ENCODE measurements at places on chromosomes 12 and 14.

DNA sequence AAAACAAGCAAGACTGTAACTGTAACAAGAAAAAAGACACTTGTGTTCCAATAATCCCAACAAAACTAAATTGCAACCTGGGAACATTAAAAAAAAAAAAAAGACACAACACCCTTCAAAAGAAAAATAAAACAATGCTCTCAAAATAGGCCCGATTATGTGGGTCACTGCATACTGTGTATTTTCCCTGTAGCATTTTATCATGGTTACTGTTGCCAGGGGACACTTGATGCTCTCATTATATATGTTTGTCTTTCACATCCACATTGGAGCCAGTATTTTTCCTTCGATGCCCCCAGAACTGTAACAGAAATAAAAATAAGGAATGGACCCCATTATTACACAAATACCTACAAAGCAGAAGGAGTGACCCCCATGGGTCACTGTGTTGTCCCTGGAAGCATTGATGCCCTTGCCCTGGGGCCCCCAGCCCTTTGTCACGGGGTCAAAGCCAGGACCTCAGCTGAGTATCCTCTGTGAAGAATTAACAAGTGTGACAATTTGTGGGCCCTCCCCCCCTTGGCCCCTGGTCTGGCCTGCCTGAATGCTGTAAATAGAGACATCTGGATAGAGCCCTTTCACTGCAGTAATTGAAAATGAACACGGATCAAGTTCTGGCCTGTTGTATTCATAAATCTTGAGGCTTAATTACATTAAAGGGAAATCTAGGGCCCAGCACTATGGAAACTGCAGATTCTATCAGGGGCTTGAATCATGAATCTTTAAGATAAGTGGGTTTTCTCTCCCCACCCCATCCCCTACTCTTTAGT lies 72.8 kb downstream of the C12orf42 start:
- peak; percentile 41 for DNase-seq

DNA sequence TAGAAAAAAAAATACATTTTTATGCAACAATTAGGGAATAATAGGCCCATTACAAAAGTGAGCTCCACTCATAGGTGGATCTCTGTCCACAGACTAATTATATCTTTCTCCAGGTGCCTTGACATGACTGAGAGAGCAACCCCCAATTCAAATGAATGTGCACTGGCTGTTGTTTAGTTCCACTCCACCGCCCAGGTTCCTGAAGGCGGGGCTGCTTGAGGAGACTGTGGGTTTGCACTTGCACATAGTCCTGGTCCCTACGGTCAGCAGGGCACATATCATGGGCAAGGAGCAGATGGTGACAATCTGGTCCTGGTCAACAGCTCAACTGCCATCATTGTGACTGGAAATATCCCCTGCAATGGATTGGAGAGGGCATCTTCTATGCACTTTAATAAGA lies 195.6 kb upstream of the PWP1 start:
- no peak for DNase-seq

DNA sequence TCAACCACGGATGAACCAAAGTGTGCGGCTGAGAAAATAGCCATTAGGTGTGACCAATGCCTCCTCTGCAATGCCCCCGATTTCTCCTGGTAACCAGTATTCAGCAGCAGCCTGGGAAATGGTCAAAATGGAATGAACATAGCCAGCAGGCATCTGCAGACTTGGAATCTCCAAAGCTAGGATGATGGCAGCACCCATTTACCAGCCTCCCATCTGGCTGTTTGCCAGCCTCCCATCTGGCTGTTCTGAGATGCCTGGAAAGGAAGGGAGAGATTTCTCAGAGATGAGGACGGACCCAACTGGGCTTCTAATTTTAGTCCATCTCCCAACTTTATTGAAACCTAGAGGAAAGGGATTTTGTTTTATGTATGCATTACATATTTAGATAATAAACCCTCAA lies 16.2 kb downstream of the CLMN start:
- no peak for DNase-seq

GRCh38 chr14:66015071-66015780 lies 470.9 kb upstream of the CCDC196 start:
- no peak for DNase-seq

DNA sequence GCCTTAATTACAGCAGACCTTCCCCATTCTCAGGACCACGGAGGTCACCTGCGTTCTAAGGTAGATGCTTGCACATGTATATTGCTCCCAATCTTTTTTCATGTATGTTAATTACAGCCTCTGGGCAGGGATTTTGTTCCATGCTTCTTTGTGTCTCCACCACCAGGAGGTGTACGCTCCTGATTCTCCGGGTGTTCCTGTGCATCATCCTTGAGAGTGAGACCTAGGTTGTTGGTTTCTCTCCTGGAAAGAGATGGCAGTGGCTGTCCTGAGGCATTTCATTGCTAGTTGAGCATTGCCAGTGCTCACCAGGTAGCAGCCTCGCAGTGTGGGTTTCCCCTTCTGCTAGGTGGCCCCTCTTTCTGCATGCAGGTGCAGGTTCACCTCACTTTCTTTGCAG lies 52.8 kb downstream of the KCNK13 start:
- no peak for DNase-seq

DNA sequence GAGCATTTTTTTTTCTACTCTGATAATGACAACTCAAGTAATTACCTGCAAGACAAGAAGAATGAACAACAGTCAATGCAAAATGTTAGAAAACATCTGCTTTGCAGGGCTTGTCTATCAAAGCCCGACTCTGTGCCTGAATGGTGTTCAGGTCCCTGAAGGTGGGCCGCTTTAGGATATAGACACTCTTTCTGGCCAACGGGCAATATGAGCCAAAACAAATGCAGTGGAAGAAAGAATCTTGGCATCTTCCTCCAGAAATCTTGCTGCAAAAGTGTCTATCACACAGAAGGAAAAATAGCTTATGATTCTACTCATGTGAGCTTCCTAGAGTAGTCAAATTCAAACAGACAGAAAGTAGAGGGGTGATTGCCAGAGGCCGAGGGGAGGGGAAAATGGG lies 32.7 kb downstream of the FOS start:
- no peak for DNase-seq

- DNase-seq: no peak
Observed at GRCh38 chr14:67440513-67440912, 28.5 kb upstream of the PLEK2 start.

DNA sequence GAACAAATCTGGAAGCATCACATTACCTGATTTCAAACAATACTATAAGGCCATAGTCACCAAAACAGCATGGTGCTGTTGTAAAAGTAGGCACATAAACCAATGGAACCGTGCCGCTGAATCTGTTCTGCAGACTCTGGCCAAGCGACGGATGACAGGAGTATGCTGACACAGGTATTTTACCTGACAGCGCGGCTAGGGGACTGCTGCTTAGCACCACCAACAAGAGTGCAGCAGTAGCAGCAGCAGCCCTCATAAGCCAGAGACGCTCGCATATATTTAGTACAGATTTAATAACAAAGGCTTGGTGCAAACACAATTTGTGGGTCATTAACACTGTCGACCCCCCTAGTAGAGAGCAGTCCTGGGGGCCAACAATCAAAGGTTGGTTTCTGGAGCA lies 677.6 kb upstream of the LMO3 start:
- DNase-seq: no peak

- DNase-seq: no peak
Observed at GRCh38 chr12:109770104-109770860, 56.7 kb downstream of the FAM222A start.

GRCh38 chr12:3150308-3150670 lies 73.1 kb downstream of the TSPAN9 start:
- no peak for DNase-seq

DNA sequence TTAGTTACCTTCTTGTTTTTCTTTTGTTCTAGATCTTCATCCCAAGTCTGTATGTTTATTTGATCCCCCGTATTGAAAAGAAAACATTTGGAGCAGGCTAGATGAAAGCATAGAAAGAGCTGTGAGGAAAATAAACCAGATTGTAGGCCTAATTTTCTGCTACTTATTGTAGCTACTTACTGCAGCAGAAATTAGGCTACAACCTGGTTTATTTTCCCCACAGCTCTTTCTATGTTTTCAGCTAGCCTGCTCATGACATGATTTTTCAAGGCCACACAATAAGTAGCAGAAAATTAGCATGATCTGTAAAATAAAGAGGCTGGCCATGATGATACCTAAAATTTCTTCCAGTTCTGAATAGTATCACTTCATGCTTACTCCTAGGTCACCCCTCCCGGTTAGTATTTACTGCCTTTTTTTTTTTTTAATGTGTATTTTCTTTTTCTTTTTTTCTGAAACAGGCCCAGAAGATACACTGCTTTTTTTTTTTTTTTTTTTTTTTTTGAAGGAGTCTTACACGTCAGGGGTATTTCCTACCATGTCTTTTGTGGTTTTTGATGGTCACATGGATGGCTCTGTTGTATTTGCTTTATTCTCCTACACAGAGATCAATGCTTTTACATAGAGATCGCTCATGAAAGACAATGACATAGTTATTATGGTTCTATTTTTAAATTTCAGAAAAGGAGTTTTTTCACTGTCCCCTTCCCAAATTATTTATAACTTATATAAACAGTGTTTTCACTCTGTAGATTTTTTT lies 32.3 kb downstream of the BHLHE41 start:
- DNase-seq: no peak

DNA sequence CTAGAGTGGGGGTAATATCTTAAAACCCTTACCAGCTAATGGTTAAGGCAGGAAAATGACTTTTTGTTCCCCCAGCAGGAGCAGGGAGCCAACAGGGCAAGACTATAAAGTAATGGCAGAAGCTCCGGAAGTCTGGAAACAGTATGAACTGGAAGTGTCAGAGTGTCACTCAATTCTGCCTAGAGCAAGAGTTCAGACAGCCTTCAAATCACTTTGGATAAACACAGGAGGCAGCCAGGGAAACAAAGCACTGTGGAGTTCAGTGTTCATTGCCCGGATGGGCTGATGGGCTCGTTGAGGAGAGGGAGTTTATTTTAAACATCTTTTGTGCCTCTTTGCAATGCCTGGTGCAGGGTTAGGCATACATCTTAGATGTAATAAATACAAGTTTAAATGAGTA lies 16.5 kb upstream of the DYRK2 start:
- no peak for DNase-seq

- DNase-seq: peak; percentile 19
Observed at GRCh38 chr12:130357241-130357640, 19.6 kb downstream of the PIWIL1 start.

- DNase-seq: no peak
Observed at GRCh38 chr12:96886998-96887677, 19.9 kb upstream of the NEDD1 start.

DNA sequence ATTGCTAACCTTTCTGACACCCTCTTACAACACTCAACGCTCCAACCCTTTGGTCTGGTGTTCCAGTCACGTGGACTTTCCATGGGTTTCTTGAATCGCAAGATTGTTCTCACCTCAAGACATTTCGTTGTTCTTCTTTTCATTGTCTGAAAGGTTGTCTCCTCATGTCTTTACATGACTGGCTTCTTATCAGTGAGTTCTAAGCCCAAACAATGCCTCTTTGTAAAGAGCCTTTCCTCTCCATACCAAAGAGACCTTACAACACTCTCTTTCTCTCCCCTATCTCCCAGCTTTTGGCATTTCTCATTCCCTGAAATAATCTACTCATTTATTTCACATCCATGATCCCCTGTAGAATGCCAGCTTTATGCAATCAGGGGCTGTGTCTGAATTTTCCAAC lies 1144.8 kb downstream of the AACS start:
- DNase-seq: no peak

GRCh38 chr14:100145682-100146464 lies 13.6 kb downstream of the DEGS2 start:
- DNase-seq: no peak

- DNase-seq: no peak
Observed at GRCh38 chr12:40569626-40570179, 122.5 kb upstream of the CNTN1 start.

Measured in NCI-H2107 (cell line).